ENCODE measurements at places on chromosomes 1 and 21.

GRCh38 chr1:99811075-99811474, 39.1 kb upstream of the AGL start:
- DNase-seq = no peak

DNA sequence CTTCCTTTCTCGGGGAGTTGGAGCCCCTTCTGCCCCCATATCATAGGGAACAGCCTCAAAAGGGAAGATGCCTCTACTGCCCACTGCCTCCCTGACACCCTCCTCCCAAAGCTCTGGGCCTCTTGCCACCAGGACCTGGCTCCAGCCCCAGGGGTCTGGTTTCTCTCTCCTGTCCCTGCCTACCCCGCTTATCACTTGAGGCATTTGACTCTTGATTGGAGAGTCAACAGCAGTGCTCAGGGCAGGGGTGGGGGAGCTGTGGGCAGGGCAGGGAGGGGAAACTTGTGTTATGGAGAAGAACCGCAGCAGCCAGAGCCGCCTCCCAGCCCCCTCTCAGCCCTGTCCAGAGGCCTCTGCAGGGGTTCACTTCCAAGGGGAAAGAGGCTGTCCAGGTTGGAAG, 573 bp downstream of the TRIM63 start:
- no peak for DNase-seq

DNA sequence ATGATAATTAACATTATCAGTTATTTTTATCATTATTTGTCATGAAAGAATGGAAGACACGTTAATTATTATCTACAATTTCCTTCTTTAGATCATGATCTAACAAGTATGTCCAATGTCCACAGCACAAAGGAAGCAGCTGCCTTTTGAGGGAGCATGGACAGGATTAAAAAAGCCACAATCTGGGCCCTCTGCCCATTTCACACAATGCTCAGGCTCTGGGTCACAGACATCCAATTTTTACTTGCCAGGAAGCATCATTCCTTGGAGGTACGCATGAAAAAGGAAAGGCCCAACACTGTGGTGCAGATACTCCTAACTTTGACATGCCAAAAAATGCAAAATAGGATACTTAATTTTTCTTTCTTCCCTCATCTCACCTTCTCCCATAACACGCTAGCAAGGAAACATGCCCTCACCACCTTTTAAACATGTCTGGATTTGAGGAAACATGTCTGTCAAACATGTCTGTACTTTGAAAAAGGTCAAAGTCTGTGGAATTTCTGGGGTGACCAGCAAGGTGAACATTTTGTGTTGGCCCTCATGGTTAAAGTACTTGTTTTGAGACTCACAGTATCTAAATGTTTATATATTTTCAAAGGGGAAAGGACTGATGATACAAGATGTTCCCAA, 40.0 kb downstream of the GADD45A start:
- no peak for DNase-seq

- DNase-seq = no peak
Measured at GRCh38 chr1:156399355-156400125, 30.5 kb downstream of the RHBG start.

GRCh38 chr1:236175642-236176336, 33.5 kb downstream of the GPR137B start:
- no peak for DNase-seq

GRCh38 chr1:40770296-40771070, 13.1 kb upstream of the KCNQ4 start:
- DNase-seq = no peak

Measured in cortex of kidney (tissue), 1 donor.